Dorsolateral prefrontal cortex (tissue), 122 donors: ENCODE measurements at places on chromosomes 5 and 9.

DNA sequence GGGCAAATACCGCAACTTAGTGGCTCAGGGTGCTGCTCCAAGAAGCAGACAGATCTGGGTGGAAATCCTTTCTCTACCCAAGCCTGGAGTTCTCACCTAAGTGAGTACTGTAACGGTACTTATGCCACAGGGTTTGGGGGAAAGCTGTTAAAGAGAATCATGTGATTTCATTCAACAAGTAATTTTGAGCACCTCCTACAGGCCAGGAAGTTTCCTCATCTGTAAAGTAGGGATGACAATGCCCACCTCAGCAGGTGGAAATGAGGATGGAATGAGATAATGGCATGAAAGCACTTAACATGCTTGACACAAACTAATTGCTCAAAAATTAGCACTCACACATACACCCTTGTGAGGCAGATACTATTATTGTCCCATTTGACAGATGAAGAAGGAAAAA is 114.1 kb downstream of the JAKMIP2 start:
- DNase-seq = no peak

- DNase-seq = no peak
Measured at GRCh38 chr9:1870915-1871314, 144.2 kb upstream of the SMARCA2 start.

DNA sequence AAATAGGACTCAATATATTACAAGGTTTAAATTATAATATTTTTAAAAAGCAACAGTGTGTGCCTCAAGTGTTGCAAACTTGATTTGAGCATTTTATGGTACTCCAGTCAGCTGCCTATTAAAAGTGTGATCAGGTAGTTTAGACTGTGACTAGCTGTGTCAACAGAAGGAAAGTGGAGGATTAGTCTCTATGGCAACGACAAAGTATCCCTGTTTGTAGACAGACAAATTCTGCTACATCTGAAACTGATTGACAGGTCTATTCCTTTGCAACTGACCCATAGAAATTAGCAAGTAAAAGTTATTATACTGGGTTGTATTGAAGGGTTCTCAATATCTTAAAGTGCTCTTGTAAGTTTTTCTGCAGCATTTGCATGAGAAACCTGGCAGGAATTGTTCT is 249.8 kb upstream of the ARRDC3 start:
- no peak for DNase-seq

DNA sequence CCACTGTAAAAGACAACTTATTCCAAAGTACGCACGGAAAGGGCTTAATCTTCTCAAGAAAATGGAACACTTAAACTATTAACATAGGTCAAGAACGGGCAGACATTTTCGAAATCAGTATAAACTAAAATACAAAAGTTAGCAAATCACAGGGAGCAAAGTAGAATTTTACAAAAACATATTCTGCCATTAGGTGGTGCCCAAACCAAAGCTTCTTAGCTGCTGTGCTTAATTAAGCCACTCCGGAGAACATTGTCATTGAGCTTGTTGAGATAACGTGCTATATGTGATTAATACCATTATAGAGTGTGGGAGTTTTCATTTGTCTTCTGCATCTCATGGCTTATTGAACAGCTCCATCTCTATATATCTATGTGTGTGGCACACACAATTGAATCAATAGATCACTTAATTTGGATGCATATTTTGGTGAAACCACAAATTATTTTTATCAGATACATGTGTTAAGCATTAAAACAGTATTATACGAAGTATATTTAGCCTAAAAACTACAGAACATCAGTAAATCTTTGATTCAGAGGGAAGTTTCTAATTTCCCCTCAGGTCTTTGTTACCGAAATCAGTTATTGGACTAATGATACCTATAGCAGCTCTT is 23.4 kb downstream of the UBLCP1 start:
- DNase-seq = no peak

DNA sequence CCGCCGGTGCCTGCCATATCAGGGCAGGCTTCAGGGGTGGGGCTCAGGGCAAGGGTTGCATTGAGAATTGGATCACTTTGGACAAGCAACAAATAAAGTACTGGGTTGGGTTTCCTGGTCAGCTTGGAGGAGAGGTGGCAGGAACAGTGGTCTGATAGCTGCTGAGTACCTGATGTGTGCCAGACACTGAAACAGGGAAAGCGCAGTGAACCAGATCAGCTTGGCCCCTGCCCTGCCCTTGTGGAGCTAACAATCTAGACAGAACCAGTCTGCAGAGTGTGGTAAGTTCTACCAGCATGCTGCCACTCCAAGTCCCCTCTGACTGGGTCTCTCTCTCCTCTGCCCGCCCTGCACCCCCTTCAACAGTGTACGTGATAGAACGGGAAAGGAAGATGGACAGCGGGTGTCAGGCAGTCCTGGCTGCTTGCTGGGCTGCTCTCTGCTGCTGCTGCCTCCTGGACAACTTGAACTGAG is 53.4 kb downstream of the CYSTM1 start:
- DNase-seq = no peak

DNA sequence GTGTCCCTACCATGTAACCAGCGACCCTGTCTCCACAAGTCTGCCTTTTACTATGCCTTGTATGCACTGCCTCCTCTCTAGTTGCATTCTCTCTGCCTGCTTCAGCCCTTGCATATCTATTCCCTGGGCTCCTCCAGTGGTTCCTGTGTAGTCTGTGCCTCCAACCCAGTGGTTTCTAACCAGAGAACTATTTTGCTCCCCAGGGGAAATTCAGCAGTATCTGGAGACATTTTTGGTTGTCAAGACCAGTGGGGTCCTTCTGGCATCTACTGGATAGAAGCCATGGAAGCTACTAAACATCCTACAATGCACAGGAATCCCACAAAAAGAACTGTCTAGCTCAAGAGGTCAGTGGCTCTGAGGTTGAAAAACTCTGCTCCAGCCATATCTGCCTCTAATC is 224.1 kb upstream of the RASEF start:
- DNase-seq = no peak

- no peak for DNase-seq
Measured at GRCh38 chr5:83097689-83098231, 20.4 kb downstream of the XRCC4 start.

GRCh38 chr9:6195714-6196360 is 19.8 kb upstream of the IL33 start:
- DNase-seq = no peak

GRCh38 chr9:88106492-88106891 is 31.8 kb downstream of the SPATA31C2 start:
- DNase-seq = no peak

- no peak for DNase-seq
Measured at GRCh38 chr5:138645778-138646575, 70.8 kb upstream of the HSPA9 start.

DNA sequence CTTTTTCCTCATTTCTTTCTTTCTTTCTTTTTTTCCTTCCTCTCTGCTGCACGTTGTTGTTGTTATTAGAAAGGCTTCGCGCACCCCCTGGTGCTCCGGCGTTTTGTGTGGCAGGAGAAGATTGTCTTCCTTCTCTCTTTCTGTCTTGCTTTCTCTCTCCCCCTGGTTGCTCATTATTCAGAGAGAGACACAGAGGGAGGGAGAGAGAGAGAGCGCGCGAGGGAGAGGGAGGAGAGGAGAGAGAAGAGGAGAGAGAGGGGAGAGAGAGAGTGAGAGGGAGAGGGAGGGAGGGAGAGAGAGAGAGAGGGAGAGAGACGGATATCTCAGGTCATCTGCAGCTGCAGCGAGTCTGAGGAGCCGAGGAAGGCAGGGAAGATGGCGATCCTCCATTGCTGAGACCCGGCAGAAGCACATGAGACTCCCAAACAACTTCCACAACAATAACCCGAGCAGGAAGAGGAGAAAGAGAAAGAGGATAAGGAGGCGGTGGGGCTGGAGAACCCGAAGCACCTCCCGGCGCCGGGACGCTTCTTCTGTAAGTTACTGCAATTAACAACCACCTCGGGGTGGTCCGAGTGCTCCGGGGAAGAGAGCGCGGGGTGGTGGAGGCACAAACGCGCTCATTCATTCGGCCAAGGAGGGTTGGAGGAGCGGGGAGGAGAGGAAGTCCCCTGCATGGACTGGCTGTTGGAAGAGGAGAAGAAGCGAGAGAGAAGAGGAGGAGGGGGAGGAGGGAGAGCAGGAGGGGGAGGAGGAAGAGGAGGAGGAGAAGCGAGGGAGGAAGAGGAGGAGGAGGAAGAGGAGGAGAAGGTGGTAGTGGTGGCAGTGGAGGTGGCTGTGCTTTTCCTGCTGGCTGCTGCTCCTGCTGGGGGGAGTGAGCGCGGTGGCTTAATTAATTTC is at the start of gene ZNF462:
Gene ZNF462, plus strand, starts transcription at position 346 of the 900 bp plus-strand sequence. CDS start 60,218 bp downstream, outside the sequence.
- DNase-seq = peak; percentile 54

- no peak for DNase-seq
Measured at GRCh38 chr5:83353231-83353630, 118.3 kb upstream of the VCAN start.

- DNase-seq = no peak
Measured at GRCh38 chr5:149878371-149878770, 66.2 kb downstream of the PDE6A start.

- no peak for DNase-seq
Measured at GRCh38 chr5:96876292-96876850, at the start of gene ERAP2. ERAP2 (plus strand) TSS chr5:96876500; CDS start chr5:96879686, 3,186 bp downstream.

GRCh38 chr5:179250561-179251225 is 94.6 kb downstream of the ADAMTS2 start:
- DNase-seq = no peak
